ENCODE measurements at places on chromosomes 11 and 22.

DNA sequence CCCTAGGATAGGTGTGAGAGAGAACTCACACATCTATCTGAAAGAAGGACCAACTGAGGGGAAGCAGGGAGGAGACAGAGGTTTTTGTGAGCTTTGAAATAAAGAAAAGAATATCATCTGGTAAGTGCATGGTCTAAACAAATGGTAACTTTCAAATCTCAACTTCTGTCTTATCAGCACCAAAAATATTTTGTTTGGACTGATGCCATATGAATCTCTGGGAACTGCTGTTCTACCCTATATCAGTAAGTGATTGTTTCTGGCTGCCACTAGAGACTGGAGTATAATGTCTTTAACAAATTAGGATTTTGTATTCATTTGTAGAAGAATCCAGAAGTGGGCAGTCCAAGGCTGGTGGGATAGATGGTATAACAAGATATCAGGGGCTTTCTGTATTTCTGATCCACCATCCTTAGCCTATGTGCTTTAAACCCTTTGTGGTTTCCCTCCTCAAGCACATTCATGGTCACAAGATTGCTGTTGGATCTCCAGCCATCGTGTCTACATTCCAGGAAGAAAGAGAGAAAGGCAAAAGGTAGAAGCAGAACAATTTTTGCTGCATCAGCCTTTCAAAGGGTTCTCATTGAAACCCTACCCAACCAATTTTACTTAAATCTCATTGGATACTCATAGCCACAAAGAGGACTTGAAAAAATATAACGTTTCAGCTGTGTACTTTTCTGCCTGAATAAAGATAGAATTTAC lies 4.7 kb downstream of the HEPHL1 start:
- no peak for DNase-seq

DNA sequence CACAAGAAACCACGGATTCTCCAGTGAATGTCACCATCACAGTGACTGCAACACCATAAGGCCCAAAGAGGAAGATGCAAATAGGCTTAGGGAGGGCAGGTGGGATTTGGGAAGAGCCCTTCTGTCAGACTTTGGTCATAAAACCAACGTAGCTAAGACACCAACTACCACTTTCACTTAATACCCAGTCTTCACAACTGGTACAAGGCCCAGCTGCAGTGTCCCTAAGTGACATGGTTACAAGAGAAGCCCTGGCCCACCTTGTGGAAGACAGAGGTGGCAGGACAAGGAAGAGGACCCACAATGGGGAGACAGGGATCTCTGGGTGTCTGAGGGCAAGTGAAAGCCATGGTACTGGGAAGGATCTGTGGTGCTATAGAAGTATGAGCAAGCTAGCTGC lies 10.0 kb downstream of the VSIG10L2 start:
- DNase-seq: no peak

- DNase-seq: no peak
Observed at GRCh38 chr11:94494126-94494680, 419 bp downstream of the ANKRD49 start.

DNA sequence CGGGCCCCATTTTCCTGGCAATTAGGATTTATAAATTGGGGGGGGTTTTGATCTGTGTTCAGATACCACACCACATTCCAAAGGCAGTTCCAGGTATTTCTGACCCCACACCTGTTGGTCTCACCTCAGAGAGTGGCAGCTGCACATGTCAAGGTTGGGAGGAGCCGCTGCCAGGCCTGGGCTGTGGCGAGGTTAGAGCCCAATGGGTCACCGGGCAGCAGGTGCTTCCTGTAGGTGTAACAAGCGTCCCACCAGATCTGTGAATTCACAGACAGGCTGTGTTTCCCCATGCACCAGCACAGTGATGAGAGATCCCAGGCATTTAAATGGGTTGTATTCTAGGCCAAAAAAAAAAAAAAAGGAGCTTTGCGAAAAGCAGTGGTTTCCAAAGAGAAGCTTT lies 58.6 kb downstream of the CABIN1 start:
- DNase-seq: no peak

DNA sequence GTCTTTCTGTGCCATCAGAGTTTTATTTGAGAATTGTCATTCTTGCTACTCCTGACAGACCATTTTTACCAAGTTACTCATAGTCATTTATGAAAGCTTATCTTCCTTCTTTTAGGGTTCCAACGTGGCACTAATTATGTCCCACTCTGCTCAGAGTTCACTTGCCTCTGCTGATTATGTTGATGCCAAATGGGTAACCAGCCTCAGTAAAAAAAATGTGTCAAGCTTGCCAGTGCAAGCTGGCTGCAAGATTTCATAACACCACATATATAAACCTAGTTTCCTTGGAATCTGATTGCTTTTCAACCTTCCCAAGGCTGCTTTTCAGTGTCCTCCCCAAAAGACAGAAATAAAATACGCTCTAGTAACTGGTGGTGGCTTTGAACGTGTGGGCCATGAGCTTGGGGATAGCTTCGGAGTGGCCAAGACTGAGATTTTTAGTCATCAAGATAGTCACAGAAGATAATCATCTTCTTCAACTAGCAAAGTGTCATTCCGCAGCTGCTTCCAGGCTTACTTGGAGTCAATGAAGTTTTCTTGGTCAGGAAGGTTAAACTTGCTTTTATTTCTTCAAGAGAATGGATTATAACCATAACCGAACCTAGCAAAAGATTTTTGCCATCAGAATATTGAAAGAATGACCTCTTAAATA lies 29.5 kb upstream of the APOA1 start:
- DNase-seq: no peak

DNA sequence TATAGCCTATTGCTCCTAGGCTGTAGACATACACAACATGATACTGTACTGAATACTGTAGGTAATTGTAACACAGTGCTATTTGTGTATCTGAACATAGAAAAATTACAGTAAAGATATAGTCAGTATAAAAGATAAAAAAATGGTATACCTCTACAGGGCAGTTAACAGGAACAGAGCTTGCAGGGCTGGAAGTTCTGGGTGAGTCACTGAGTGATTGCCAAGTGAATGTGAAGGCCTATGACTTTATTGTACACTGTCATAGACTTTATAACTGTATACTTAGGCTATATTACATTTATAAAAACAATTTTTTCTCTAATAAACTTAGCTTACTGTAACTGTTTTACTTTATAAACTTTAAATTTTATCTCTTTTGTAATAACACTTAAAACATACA lies 332.4 kb upstream of the ARHGAP42 start:
- DNase-seq: no peak

DNA sequence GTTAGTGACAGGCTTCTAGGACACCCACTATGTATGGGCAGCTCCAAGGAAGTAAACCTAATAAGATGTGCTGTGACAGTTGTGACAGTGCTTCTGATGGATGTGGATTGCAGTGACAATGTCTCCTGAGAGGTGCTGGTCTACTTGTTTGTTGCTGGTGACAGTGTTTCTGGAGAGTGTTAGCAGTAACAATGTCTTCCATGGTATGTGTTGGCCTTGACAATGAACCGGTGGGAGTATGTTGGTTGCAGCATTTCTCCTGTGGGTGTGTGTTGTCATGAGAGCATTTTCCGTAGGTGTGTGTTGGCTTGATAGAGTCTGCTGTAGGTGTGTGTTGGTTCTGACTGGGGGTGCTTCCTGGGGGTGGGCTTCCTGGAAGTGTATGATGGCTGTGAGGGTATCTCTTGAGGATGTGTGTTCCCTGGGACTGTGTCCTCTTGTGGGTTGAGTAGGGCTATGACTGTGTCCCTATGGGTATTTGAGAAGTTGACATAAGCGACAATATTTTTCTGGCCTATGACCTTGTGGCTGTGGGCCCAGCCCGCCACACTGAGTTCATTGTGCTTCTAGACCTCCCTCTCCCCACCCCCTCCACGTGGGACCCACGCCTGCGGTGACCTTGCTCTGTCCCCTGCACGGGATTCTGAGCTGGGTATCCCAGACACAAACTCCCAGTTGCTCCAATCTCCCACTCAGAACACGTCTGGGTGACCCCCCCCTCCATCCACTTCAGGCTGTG lies 1.2 kb downstream of the DCHS1 start:
- no peak for DNase-seq

DNA sequence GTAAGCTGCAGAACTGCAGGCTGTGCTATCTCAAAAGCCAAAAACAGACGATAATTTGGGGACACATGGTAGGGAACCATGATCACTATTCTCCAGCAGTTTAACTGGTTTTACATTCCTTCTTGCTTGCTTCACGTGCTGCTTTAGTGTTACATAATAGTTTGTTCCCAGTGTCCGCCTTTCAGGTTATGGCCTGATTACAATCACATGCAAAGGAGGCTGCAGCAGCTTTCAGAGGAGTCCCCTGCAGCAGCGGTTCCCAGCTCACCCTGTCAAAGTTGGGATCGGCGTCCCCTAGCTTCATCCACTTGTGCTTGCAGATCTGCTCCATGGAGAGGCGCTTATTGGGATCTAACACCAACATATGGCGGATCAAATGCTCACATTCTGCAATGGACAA lies 39.2 kb upstream of the APOA1 start:
- no peak for DNase-seq

DNA sequence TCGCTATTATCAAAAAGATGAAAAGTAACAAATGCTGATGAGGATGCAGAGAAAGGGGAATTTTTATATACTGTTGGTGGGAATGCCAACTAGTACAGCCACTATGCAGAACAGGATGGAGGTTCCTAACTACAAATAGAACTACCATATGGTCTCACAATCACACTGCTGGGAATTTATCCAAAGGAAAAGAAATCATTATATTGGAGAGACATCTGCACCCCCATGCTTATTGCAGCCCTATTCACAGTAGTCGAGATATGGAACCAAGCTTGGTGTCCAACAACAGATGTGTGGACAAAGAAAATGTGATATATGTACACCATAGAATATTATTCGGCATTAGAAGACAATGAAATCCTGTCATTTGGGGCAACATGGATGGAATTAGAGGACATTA lies 19.6 kb upstream of the POU2AF2 start:
- no peak for DNase-seq

- DNase-seq: peak; percentile 6
Observed at GRCh38 chr11:117825538-117826189, 1.1 kb upstream of the FXYD2 start.

DNA sequence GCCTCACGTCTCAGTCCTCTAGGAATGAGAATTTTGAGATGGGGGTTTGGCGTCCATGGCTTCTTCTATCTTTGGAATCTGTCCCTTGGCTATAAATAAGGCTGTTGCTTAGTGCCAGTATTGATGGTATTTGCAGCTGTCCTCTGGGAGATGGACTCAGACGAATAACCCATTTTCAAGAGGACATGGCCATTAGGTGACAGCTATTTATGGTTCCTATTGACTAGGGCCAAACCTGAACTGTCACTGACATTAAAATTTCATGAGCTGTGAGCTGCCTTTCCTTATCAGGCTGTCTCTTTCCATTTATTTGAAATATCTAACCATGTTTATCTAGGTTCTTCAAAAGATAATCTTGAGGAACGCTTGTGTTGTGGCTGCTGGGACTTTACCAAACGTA lies 92.7 kb downstream of the NAV2 start:
- no peak for DNase-seq

DNA sequence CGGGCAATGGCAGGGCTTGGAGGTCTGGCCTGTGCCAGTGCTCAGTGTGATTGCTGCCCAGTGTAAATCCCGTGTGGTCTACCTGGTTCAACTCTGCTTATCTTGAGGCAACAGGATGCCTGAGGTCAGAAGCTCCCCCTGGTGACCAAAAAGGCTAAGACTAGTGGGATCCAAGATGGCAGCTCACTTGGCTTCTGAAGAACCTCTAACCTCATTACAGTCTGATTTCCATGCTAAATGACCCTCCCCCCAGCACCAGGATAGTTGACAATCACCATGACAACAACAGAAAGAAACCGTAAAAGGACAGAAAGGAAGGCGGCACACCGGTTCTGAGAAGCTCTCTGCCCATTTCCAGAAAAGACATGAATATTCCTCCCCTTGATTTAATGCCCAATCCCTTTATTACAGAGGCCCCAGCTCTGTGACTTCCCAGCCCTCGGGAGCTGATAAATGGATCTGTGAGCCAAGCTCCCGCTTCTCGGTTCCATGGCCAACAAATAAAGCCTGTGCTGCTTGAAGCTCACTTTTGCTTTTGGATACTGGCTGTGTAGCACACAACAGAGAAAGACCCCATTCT lies 398.4 kb downstream of the CTTN start:
- DNase-seq: peak; percentile 53

DNA sequence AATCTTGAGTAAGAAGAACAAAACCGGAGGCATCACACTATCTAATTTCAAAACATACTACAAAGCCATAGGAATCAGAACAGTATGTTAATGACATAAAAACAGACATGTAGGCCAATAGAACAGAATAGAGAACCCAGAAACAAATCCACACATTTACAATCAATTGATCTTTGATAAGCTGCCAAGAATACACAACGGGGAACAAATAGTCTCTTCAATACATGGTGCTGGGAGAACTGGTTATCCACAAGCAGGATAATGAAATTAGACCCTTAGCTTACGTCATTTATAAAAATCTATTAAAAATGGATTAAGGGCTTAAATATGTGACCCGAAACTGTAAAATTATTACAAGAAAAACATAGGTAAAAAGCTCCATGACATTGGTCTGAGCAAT lies 417.7 kb downstream of the INSC start:
- no peak for DNase-seq

- no peak for DNase-seq
Observed at GRCh38 chr22:38443628-38444521, 11.1 kb downstream of the KCNJ4 start.

DNA sequence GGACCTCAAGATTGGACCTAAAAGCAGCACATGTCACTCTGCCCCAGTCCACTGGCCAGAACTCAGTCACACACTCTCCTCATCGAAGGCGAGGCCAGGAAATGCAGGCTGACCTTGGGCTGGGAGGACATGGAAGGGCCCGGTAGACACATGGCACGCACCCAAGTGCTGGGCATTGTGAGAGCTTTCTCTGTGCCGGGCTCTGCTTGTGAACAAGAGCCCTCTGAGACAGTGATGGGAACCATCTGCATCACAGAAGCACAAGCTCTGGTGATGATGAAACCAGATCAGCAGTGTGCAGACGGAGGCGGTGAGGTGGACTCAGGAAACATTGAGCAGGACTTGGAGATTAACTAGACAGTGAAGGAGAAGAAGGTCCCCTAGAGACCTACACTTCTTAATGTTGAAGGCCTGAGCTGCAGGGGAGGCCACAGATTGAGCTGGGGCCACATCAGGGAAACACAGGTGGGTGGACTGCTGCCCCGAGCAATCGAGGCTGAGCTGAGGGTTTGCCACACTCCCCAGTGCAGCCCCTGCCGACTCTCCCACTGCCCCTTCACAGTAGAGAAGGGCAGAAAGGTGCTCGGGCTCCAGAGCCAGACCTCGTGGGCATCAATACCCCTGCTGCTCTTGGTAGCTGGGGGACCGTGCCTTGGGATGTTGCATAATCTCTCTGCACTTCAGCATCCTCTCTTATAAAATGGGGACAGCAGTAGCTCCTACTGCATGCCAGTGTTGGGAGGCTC lies 1460.5 kb downstream of the TBC1D22A start:
- DNase-seq: no peak

GRCh38 chr11:130066338-130066737 lies 3.4 kb upstream of the APLP2 start:
- no peak for DNase-seq
